ENCODE measurements at places on chromosomes 7 and 10.
A peak's percentile ranks its signal among the peaks of the same experiment; 100 is the strongest.

GRCh38 chr10:61605221-61605620, 57.5 kb upstream of the CABCOCO1 start:
- DNase-seq, result no peak

- DNase-seq, result no peak
Observed at GRCh38 chr10:91864744-91865143, 44.5 kb downstream of the FGFBP3 start.

- DNase-seq, result no peak
Observed at GRCh38 chr7:126803990-126804389, 448.8 kb downstream of the GRM8 start.

GRCh38 chr7:149448961-149449360, 11.9 kb downstream of the ZNF777 start:
- DNase-seq, result no peak

GRCh38 chr10:112812586-112812985, 137.5 kb upstream of the TCF7L2 start:
- no peak for DNase-seq

- no peak for DNase-seq
Observed at GRCh38 chr7:117237646-117238045, 85.2 kb downstream of the WNT2 start.

DNA sequence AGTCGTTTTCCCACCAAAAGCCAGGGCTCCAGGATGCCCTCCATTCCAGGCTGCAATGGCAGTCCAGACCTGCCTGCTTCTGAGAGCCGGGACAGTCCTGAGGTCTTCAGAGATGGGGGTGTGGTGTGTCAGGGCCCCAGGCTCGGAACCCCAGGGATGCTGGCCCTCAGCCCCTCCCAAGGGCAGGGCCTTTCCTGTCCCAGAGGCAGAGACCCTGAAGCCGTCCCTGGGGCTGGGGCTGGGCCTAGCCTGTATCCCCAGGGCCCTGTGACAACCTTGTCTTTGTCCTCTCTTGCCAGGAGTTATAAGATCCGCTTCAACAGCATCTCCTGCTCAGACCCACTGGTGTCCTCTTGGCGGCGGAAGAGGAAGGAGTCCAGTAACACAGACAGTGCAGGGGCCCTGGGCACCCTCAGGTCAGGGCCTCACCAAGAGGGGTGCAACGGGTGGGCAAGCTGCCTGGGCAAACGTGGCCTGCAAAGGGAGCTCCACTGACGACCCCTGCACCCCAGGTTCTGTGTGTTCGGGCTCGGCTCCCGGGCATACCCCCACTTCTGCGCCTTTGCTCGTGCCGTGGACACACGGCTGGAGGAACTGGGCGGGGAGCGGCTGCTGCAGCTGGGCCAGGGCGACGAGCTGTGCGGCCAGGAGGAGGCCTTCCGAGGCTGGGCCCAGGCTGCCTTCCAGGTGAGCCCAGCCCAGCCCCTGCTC, 15.9 kb downstream of the NOS3 start:
- DNase-seq, result no peak

GRCh38 chr7:39073432-39073831, 95.7 kb downstream of the POU6F2 start:
- DNase-seq, result no peak

DNA sequence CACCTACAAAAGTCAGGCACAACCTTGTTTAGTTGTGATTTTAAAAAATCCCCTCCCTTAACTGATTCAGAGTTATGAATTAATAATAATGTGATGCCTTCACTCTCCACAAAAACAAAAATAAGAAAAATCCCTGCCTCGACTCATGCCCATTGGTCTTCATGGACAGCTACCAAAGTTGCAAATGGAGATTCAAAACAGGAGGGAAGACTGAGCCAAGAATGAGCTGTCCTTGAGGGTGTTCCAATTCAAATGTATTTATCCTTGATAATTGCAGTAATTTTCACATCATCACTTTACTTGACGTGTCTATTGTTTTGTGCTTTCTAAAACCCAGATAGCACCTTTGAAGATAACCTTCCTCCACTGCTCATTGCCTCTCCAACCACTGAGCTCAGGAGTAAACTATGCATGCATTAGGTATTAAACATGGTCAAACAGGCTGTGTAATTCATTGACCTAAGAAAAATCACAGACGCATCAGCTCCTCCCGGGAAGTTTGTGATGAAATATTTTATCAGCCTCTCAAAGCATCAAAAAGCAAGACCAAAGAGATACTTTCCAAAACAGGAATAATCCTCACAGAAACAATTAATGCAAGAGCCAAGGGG, 712.7 kb upstream of the IGFBP3 start:
- no peak for DNase-seq

- DNase-seq, result no peak
Observed at GRCh38 chr10:60394446-60394845, 4.8 kb upstream of the ANK3 start.

- DNase-seq, result peak; percentile 46
Observed at GRCh38 chr7:148623586-148624282, 33.2 kb downstream of the C7orf33 start.

- DNase-seq, result no peak
Observed at GRCh38 chr10:46556515-46557318, at the start of gene GPRIN2. Gene GPRIN2 (minus strand): TSS chr10:46556658. CDS start chr10:46550736, 5,922 bp downstream.

- no peak for DNase-seq
Observed at GRCh38 chr7:112989531-112989930, 97.1 kb downstream of the GPR85 start.

- no peak for DNase-seq
Observed at GRCh38 chr10:109430799-109431198, 492.5 kb downstream of the XPNPEP1 start.

DNA sequence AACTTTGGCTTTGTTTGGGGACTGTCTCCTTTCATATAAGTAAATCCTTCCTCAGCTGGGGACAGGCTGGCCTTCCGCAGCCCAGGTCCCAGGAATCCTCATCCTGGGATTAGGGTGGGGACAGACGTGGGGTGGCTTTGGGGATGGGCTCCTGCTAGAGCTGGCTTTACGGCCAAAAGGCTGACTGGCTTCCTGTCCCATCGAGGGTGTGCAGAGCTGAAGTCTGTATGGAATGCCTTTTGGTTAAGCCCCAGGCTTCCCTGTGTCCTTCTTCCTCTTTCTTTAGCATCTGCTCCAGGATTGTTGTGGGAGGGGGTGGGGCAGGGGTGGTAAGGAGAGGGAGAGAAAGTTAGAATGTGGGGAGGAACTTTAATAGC, 59.4 kb upstream of the AQP1 start:
- peak; percentile 66 for DNase-seq

DNA sequence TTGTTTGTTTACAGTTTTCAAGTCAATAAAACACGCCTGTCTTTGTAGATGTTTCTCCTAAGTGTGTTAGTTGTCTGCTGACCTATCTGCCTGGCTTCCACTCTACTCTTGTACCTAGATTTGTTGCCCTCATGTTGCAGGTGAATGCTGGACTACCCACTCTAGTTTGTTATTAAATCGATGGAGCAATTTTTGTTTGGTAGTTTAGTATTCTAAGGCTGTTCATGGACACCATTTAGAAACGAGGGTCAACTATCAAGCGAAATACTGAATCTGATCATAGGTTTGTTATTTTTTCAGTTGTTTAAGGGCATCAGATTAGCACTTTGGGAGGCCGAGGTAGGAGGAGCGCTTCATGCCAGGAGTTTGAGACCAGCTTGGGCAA, 29.1 kb upstream of the MKLN1 start:
- no peak for DNase-seq

DNA sequence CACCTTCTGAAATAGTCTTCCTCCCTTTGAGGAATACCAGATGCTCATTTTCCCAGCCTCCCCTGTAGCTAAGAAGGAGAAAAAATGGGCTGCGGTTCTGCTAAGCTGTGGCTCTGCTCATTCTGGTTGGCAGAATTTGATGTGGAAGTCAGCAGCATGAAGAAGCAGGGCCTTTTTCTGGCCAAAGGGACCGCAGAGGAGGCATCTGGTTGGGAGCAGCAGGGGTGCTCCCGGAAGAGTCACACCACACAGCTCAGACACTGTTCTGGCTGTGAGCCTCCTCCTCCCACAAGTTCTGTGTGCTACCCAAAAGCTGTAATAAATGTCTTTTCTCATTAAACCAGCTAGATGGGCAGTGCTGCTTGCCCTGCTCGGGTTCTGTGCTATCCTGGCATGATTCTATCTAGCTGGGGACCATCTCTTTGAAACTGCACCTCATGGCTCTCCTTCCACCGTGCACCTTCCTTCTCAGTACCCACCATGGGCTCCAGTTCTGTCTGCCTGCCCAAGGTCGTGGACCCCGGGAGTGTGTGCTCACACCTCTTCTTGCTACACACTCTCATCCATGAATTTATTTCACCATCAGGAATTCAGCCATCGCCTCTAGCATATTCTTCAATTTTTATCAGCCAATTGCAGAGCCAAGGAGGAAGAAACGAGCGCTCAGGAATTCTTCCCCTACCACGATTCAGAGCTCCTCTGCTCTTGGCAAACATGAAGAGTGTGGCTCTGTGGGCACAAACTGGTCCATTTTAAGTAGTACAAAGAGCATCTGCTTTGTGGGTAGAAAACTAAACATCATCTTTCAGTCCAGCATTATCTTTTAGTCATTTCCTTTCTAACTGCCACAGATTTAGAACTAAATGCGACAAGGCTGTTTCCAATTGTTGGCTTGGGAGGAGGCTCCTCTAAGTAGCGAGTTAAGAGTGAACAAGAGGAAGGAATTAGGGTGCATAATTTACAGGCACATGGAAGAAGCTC, 76.9 kb downstream of the FAM171A1 start:
- peak; percentile 55 for DNase-seq

- no peak for DNase-seq
Observed at GRCh38 chr10:35520996-35521395, 84.1 kb upstream of the GJD4 start.

DNA sequence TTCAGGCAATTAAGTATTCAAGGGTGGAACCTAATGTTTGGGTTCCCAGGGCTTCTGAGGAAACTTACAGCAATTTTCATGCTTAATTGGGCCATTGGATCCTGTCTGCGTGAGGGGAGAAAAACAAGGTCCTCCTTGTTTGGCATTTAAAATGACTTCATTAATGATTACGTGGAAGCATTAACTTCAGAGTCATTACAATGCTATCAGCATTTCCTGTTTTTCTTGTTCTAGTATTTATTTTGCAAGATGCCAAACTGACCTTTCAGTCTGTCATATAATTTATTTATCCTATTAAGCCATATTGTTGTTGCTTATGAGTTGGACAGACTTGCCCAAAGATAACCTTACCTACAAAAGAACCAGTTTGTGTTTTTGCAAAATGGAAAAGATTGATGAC, 324.1 kb upstream of the LRRN3 start:
- DNase-seq, result no peak

DNA sequence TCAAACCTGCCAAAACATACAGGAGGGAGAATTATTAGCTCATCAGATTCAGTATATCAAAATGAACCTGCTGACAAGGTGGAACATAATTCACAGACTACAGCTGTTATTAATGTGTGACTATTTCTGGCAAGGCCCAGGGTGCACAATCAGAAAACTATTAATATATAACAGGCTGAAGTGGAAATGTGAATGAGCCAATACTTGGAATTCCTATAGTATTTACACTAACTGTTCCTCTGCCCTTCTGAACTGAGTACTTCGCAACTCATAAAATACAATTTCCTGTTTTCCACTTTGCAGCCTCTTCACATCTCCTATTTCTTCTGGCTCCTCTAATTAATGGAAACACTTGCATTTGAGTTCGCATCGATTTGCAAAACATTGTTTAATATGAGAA, 330.8 kb downstream of the DPP6 start:
- DNase-seq, result no peak

- no peak for DNase-seq
Observed at GRCh38 chr7:108455551-108455997, 662 bp downstream of the NRCAM start.

DNA sequence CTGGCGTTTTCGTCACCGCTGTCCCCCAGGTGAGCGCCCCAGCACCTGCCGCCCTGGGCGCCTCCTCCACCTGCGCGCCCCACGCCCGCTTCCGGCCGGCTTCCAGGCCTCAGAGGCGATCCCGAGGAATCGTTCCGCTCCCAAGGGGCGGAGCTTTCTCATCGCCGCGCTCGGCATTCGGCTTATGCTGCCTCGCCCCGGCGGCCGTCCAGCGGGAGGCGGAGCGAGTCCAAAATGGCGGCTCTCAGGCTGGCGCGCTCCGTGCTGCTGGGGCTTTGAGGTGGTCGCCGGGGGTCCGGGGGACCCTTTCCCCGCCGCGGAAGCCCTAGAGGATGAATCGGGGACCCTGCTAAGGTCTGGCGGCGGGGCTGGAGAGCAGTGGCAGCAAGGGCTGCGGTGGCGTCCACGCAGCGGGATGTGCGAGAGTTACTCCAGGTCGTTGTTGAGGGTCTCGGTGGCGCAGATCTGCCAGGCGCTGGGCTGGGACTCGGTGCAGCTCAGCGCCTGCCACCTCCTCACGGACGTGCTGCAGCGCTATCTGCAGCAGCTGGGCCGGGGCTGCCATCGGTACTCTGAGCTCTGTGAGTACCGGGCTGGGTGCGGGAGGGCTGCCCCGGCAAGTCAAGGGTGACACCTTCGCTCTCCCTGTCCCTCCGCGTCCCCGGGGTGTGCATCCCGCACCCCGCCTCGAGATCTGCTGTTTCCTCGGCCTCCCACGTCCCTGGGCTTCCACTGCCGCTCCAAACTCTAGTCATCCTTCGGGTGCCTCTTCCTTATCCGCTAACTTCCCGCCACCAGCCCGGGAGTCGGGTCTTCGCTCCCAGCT, at the start of gene TAF3:
Gene TAF3 (plus strand): TSS at position 211 of the 826 bp plus-strand sequence. CDS start 205 bp downstream, at position 416.
- peak; percentile 86 for DNase-seq

DNA sequence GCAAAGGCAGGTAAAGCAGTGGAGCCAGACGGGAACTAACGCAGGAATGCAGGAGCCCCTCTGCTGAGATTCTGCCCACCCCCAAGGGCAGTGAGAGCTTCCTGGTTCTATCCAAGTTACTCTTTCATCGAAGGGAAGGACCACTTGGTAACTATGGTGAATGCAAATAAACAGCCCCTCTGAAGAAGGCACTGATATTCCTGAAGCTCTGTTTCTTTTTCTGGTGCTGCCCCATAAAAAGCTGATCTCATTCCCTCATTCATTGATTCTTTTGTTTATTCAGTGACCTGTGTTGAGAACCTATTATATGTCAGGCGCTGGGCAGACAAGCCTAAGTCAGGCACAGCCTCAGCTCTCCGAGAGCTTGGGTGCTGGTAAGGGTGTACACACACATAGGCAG, 217.3 kb downstream of the SNX10 start:
- no peak for DNase-seq

DNA sequence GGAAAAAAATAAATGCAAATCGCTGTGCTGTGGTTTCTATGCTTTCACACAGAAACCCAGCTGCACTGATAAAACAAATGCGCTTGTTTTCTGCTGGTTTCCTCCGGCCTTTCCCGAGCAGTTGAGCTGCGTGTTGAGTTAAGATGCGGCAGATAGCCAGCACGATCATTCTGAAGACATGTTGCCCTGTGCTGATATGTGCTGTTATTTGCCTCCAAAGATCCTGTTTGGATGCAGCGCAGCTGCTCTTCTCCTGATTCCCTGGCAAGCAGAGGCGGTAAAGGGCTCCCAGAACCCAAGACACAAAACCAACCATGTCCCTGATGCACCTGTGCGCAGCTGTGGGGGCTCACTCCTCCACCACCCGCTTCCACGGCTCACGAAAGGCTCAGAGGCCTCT, 225.4 kb downstream of the PAXIP1 start:
- DNase-seq, result no peak

- peak; percentile 82 for DNase-seq
Observed at GRCh38 chr7:73999664-74000435, 28.1 kb upstream of the ELN start.

All from fibroblast of skin of right biceps (primary cell).